ENCODE measurements at places on chromosomes 7 and 10. TPM values are rescaled to one million over a fixed set of nuclear protein-coding genes. Genes with fewer than 3 reads are reported as not detected.

The C10orf67 gene
- total RNA-seq: 0.14 TPM

The DCLRE1C gene
- 7.9 TPM for total RNA-seq

The CFAP46 gene
- 0.37 TPM for total RNA-seq

The SLC29A3 gene
- 1.1 TPM for total RNA-seq

The FKBP6 gene
- total RNA-seq: not detected

The IGFBP1 gene
- total RNA-seq: 0.14 TPM

The MALSU1 gene
- 87.2 TPM for total RNA-seq

The CREM gene
- 24.7 TPM for total RNA-seq

The PPIF gene
- 22.6 TPM for total RNA-seq

The PNLIP gene
- total RNA-seq: not detected

The TMEM184A gene
- 0.09 TPM for total RNA-seq

The SPACDR gene
- 0.14 TPM for total RNA-seq

The NOD1 gene
- total RNA-seq: 6.7 TPM

The SLC16A12 gene
- total RNA-seq: not detected

The SFTPA1 gene
- total RNA-seq: not detected

The EPO gene
- total RNA-seq: not detected

The HMX2 gene
- not detected for total RNA-seq

The MMD2 gene
- not detected for total RNA-seq
